RPMI7951 (cell line): ENCODE measurements at places on chromosomes 16 and 17. TPM values are rescaled to one million over a fixed set of nuclear protein-coding genes. Genes with fewer than 3 reads are reported as not detected.

The KRT17 gene
- total RNA-seq = 35.9 and 48.9 TPM in 2 replicates

The CARD14 gene
- 0.20 TPM in 1 of 2 replicates, not detected in the other for total RNA-seq

The SOST gene
- total RNA-seq = not detected in 2 replicates

The PLLP gene
- total RNA-seq = 0.24 and 2.1 TPM in 2 replicates

The SPSB3 gene
- 15.6 and 22.7 TPM in 2 replicates for total RNA-seq

The SLC12A3 gene
- total RNA-seq = not detected in 2 replicates

The TNFRSF17 gene
- 0.48 TPM in 1 of 2 replicates, not detected in the other for total RNA-seq

The USP7 gene
- total RNA-seq = 25.1 and 46.9 TPM in 2 replicates

The CTRB2 gene
- total RNA-seq = not detected in 2 replicates

The KRT33B gene
- 0.24 TPM in 1 of 2 replicates, not detected in the other for total RNA-seq

The KRTAP2-1 gene
- 0.48 TPM in 1 of 2 replicates, not detected in the other for total RNA-seq

The DCTN5 gene
- total RNA-seq = 36.5 and 43.2 TPM in 2 replicates
